Hair follicle dermal papilla cell (primary cell): ENCODE measurements at places on chromosomes 12 and 14. TPM values are rescaled to one million over a fixed set of nuclear protein-coding genes. Genes with fewer than 3 reads are reported as not detected.

The ALG10B gene
- total RNA-seq: 2.2 and 3.1 TPM in 2 replicates

The IFNG-AS1 gene
- not detected in 2 replicates for total RNA-seq

The PRKCH gene
- 1.1 and 3.7 TPM in 2 replicates for total RNA-seq

The VDR gene
- 57.0 and 66.0 TPM in 2 replicates for total RNA-seq

The MANSC1 gene
- 2.3 and 4.6 TPM in 2 replicates for total RNA-seq

The KRT72 gene
- total RNA-seq: not detected in 2 replicates

The CMTM5 gene
- total RNA-seq: 0.32 and 0.49 TPM in 2 replicates

The SAMD15 gene
- total RNA-seq: 2.8 and 3.0 TPM in 2 replicates

The AGAP2 gene
- 0.49 and 0.73 TPM in 2 replicates for total RNA-seq

The HOMEZ gene
- total RNA-seq: 4.1 and 5.4 TPM in 2 replicates

The DAO gene
- total RNA-seq: not detected in 2 replicates

The TMTC1 gene
- total RNA-seq: 35.5 and 44.1 TPM in 2 replicates

The CACNA2D4 gene
- total RNA-seq: 0.36 and 1.3 TPM in 2 replicates

The CLEC6A gene
- total RNA-seq: not detected in 2 replicates

The TAS2R42 gene
- total RNA-seq: not detected in 2 replicates

The IFI27 gene
- 82.3 and 282 TPM in 2 replicates for total RNA-seq

The GPR137C gene
- 0.12 and 0.49 TPM in 2 replicates for total RNA-seq

The DDX11 gene
- total RNA-seq: 3.3 and 12.3 TPM in 2 replicates

The WDHD1 gene
- total RNA-seq: 5.2 and 5.3 TPM in 2 replicates

The ADAM21 gene
- total RNA-seq: under 0.01 TPM in 1 of 2 replicates, not detected in the other

The IL22 gene
- not detected in 2 replicates for total RNA-seq

The CLEC2B gene
- total RNA-seq: 18.8 and 18.9 TPM in 2 replicates

The CYP46A1 gene
- total RNA-seq: 0.36 and 2.1 TPM in 2 replicates

The CERS5 gene
- total RNA-seq: 31.0 and 33.8 TPM in 2 replicates

The SLC7A7 gene
- total RNA-seq: 6.7 and 10.2 TPM in 2 replicates

The GPATCH2L gene
- 70.3 and 72.2 TPM in 2 replicates for total RNA-seq

The KRT85 gene
- total RNA-seq: not detected in 2 replicates
